Lower lobe of right lung (tissue), 2 donors: ENCODE measurements at places on chromosomes 12 and 14. TPM values are rescaled to one million over a fixed set of nuclear protein-coding genes. Genes with fewer than 3 reads are reported as not detected.

VRTN gene
- not detected for total RNA-seq

TCL1B gene
- not detected for total RNA-seq

PIP4K2C gene
- total RNA-seq: 28.6 TPM

GRCh38 chr14:95233702-95234241, 76.4 kb upstream of the DICER1 start:
- DNase-seq: no peak

DNA sequence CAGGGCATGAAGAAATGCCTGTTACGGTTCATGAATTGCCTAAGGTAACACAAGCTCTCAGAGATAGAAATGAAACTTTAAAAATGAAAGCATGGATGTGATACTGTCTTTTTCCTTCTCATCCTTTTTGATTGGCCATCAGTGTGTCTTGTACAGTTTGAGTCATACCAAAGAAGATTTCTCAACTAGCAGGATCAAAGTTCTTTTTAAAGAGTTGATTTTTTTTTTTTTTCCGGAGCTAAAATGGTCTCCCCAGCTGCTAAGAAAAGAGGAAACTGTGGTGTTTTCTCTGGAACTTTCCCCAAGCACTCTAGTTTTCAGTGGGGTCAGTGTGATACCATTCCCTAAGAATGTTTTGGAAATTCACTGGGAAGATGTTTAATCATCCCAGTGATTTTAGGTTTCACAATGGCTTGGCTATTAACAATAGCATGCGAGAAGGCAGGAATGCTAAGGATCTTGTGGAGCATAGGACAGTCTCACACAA, 105.0 kb downstream of the ETNK1 start:
- no peak for DNase-seq

DNA sequence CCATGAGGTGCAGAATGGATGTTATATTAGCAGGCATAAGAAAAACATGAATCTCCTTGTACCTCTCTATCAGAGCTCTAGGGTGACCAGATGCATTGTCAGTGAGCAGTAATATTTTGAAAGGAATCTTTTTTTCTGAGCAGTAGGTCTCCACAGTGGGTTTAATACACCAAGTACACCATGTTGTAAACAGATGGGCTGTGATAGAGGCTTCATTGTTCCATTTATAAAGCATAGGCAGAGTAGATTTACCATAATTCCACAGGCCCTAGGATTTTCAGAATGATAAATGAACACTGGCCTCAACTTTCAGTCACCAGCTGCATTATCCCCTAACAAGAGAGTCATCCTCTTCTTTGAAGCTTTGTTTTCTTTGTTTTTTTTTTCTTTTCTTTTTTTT, 185.2 kb downstream of the ERC1 start:
- DNase-seq: no peak

DNA sequence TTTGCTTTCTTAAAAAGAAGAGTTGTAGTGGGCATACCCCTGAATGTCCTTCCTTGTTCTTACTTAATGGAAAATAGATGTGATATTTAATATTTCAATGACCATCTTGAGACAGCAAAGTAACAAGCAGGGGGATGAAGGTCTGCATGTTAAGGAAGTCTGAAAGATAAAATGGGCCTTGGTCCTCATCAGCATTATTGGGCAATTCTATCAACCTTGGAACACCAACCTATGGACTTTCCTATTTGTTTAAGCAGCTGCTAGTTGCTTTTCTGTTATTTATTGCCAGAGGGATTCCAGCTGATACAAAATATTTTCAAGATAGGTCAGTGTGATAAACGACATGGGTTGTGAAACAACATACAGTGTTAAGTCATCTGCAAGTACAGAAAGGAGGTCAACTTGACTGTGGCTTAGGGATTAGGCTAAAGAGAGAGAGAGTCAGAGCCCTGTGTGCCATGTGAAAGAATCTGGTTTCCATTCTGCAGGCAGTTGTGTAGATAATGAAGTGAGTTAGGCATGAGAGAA, 16.4 kb upstream of the A2M start:
- DNase-seq: no peak
